ENCODE measurements at places on chromosomes 2 and 18.

GRCh38 chr2:174835797-174836255 is 71.6 kb upstream of the CHRNA1 start:
- DNase-seq = no peak

GRCh38 chr18:13217466-13217961 is 1.0 kb upstream of the LDLRAD4 start:
- peak; percentile 11 for DNase-seq

GRCh38 chr2:218471036-218471435 is 52.1 kb downstream of the VIL1 start:
- DNase-seq = no peak

DNA sequence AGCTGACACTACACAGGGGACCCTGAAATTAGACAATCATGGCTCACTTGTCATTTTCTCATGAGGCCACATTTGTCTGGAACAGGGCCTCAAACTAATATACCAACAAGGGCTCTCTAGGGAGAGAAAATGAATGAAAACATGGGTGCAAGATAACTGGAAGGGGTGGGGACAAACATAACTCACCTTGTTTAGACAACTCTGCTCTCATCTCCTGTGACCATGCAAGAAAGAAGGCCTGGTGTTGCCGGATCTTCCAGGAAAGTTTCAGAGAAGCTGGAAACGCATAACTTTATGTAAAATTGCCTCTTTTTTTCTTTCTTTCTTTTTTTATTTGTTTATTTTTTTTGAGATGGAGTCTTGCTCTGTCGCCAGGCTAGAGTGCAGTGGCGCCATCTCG is 80.4 kb upstream of the SPRED2 start:
- no peak for DNase-seq

GRCh38 chr18:46649071-46649862 is 7.8 kb downstream of the LOXHD1 start:
- DNase-seq = no peak

Measured in stimulated activated CD8-positive, alpha-beta memory T cell treated with anti-CD3 and anti-CD28 coated beads, Interleukin-7, amount 100 ng/mL, for 1 hour (primary cell).